T47D (cell line): ENCODE measurements at places on chromosomes 2 and 18.

- no peak for DNase-seq
These were observed 7.8 kb downstream of the ACMSD start for GRCh38 chr2:134846213-134846612.

GRCh38 chr2:887639-888038 is 63.0 kb upstream of the SNTG2 start:
- DNase-seq = no peak

- no peak for DNase-seq
These were observed 728.7 kb upstream of the ID2 start for GRCh38 chr2:7953195-7953594.

DNA sequence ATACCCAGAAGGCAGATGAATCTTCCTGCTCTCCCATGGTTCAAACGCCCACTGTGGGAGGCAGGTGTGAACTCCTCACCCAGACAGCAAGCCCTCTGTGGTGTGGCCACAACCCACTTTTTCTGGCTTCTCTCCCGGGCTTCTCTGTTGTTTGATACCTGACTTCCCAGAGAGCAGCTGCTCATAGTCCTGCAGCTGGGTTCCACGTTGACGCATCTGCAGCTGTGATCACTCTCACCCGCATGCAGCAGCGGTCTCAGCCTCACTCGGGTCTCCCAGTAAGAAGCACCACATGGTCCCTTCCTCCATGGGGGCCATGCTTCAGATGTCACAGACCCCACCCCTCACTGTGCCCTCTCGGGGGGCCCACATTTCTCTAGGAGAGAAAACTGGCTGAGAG is 3.5 kb downstream of the ASPRV1 start:
- DNase-seq = no peak

DNA sequence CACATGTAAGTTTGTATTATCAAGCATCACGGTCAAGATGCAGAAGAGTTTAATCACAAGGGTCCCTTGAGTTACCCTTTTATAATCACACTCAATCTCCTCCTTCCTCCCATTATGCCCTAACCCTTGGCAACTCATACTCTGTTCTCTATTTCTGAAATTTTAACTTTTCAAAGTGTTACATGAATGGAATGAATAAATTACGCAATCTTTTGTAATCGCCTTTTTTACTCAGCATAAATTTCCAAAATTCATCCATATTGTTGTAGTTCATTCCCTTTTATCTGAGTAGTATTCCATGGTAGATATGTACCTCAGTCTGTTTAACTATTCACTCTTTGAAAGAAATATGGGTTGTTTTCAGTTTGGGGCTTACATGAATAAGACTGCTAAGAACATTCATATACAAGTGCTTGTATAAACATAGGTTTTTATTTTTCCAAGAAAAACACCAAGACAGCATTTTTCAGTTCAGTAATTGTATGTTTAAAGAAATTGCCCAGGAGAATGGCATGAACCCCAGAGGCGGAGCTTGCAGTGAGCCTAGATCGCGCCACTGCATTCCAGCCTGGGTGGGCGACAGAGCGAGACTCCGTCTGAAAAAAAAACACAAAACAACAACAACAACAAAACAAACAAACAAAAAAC is 430.9 kb upstream of the KCNH7 start:
- no peak for DNase-seq

- no peak for DNase-seq
These were observed 87.5 kb downstream of the TFCP2L1 start for GRCh38 chr2:121197369-121198091.

GRCh38 chr2:80527119-80527518 is 222.6 kb upstream of the LRRTM1 start:
- no peak for DNase-seq

DNA sequence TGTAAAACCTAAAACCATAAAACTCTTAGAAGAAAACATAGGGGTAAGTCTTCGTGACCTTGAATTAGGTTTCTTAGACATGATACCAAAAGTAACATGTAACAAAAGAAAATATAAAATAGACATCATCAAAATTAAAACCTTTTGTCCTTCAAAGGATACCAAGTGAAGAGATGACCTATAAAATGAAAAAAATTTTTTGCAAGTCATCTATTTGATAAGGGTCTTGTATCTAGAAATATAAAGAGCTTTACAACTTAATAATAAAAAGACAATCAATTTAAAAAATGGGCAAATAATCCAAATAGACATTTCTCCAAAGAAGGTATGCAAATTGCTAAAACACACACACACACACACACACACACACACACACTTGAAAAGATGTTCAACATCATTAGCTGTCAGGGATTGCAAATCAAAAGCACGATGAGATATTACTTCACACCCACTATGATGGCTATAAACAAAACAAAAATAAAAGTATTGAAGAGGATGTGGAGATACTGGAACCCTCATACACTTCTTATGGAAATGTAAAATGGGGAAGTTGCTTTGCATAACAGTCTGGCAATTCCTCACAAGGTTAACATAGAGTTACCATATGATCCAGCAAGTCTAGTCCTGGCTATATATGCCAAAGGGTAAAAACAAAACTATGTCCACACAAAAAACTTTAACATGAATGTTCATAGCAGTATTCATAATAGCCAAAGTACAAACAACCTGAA is 23.3 kb downstream of the SPDYA start:
- no peak for DNase-seq

DNA sequence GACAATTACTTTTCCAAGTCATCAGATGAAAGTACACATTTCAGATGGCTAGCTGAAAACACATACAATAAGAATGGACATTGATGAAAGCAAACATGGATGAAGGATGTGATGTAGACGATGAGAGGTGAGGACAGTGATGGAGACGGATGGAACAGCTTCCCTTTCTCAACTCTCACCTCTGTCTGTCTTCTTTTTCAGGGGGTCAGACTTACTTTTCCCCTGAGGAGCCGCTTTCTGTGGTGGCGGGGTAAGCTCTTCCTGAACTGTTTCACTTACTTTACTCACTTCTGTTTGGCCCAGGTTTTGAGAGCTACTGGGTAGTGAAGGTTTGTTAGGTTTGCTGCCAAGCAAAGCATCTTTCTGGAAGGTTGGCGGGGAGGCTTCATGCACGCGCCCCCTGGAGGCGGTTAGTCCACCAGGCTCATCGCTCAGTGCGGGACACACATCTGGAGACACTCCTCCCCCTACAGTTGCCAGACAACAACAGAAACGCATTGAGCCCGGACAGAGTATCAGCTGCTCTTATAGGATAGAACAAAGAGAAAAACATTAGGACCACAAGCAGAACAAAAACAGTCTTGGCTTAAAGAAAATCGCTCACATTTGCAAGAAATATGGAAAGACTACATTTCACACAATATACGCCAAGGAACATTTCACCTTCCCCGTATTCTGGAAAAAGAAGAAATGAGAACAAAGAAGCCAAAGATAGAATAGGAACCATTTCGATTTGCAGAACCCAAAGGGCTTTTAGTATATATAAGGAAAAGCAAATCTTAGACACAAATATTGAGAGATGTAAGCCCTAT is 90.5 kb downstream of the MYOM1 start:
- DNase-seq = peak; percentile 7

- DNase-seq = no peak
These were observed 7.5 kb downstream of the FLACC1 start for GRCh38 chr2:201349601-201350000.

GRCh38 chr18:41600693-41601391 is 354.2 kb upstream of the PIK3C3 start:
- no peak for DNase-seq

DNA sequence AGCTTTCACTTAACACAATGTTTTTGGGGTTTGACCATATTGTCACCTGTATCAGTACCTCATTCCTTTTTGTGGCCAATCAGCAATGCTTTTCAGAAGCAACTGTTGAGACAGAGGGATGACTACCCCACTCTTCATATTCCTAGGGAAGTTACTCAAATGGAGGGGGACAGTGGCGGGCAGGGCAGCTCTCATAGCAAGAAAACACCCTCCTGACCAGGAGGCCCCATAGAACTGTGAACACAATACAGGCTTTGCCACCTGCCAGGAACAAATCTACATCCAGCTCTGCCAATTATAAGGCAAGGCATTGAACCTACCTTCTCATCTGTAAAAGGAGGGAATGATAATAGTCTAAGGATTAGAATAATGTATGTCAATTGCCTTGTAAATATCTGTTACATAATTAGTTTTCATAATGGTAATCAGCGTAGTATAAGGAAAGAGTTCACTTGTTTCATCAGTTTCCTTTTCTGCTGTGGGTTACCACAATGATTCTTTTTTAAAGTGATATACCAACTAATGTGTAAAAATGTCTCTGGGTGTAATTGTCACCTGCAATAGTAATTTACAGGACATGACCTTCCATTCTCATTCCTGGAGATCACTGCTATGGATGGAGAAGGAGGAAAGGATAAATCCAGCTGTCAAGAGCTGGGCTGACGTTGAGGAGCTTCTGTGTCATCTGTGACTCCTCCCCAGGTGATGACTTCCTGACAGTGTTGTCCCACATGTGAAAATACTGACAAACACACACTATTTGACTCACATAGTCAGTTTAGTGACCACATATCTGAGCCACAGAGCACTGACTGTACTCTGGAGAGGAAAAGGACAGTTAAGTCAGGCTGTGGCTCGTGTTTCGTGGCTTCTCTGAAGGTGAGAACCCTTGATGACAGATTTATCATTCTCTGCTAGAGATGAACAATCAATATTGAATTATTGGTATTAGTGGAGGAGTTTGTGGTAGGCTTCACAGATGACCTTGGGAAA is 13.5 kb downstream of the ALPK2 start:
- no peak for DNase-seq

- DNase-seq = no peak
These were observed 25.4 kb downstream of the USP14 start for GRCh38 chr18:183769-184168.

GRCh38 chr18:32049393-32050171 is 31.0 kb downstream of the RNF125 start:
- DNase-seq = no peak

- no peak for DNase-seq
These were observed 368.8 kb downstream of the ADCYAP1 start for GRCh38 chr18:1273469-1273868.

DNA sequence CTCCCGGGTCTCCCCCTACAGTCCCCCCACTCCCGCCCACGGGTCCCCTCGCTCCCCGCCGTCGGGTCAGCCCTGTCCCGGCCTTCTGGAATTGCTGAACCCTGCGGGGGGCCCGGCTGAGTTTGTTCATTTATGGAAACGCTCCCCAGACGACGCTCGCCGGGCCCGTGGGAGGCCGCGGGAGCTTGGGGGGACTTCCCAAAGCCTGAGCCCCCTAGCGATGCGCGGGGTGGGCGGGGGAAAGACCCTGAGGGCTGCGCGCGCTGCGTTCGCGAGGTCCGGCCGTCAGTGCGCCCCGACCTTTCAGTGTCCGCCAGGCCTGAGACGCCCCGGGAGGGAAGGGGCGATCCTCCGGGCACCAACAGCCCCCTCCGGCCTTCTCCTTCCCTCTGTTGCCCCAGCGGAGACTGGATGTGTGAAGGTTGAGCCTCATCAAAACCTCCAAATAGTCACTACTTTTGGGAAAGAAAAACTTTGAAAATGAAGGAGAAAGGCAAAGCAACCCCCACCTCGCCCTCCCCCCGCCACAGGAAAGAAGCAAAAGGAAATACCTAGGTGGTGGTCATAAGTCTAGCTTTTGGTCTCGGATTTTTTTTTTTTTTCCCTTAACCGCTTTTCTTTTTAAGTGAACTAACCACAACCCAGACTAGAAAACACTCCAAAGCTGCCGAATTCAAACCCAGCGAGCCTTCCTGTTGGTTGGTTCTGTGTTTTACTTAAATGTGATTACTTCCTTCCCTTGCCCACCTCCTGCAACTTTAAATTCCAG is 509 bp upstream of the CYS1 start:
- no peak for DNase-seq

GRCh38 chr18:10029711-10030110 is 115.9 kb downstream of the VAPA start:
- DNase-seq = no peak

GRCh38 chr2:102041351-102041750 is 49.6 kb downstream of the IL1R2 start:
- no peak for DNase-seq

DNA sequence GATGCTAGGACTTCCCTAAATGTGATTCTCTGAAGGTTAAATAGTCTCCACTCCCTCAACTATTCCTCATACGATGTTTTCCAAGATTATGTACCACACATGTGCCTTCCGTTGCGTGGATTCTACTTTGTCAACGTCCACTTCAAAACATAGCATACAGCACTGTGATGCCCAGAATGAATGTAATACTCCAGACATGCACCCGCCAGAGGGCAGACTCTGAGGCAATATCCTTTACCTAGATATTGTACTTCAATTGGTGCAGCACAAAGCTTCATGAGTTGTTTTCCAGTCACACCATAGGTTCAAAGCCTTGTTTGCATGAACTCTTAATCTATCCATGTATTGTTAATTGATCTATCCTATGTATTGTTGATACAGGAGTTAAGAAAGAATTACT is 201.0 kb upstream of the NABP1 start:
- no peak for DNase-seq
